ENCODE measurements at places on chromosomes 16 and 17. TPM values are rescaled to one million over a fixed set of nuclear protein-coding genes. Genes with fewer than 3 reads are reported as not detected.

GRCh38 chr17:36152639-36153120 lies 23.8 kb downstream of the TBC1D3B start:
- DNase-seq, result peak; percentile 5

GRCh38 chr16:14240964-14241363 lies 169.8 kb downstream of the MRTFB start:
- no peak for DNase-seq

DNA sequence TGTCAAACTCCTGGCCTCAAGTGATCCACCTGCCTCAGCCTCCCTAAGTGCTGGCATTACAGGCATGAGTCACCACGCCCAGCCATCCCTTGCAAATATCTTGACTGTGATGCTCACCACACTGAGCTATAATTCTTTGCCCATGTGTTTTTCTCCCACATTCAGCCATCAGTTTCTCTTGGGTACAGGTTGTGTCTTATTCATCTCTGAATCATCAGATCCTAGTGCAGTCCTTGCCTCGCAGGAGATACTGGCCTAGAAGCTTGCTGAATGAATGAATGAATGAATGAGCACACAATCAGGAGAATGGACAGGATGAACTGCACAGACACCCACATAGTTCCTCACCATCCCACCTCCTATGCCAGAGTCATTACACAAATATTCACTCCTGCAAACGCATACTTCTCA lies 24.4 kb upstream of the ETV4 start:
- no peak for DNase-seq

DNA sequence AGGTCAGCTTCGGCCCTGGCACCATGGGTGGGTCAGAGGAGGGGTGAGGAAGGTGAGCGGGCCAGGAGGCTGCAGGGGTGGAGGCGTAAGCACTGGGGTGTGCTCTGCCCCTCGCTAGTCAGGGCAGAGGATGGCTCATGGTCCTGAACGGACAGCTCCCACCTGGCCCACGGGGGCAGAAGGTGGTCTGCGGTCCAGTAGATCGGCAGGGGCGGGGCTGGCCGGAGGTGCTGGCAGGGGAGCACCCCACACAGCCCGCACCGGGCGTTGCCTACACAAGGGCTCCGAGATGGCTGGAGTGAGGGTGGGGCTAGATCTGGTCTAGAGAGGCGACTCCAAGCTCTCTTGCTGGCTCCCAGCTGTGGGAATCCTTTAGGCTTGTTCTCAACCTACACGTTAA lies 8.2 kb downstream of the NPTX1 start:
- no peak for DNase-seq

DNA sequence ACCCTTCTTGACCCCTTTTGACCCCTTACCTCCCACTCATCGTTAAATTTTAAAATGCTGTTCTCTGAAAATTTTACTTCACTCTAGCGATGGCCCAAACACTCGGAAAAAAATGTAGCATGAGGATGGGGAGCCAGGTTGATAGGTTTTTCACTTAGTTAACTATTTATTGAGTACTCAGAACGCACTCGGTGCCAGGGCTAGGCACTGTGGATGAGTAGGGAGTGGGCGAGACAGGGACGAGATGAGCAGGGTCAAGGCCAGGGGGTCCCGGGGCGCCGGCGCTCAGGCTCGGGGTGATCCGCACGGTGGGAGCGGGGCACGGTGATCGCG lies 392 bp downstream of the ZSCAN32 start:
- no peak for DNase-seq

Gene CCL7
- not detected for total RNA-seq
